ENCODE measurements at places on chromosomes 4 and X.

GRCh38 chr4:100796332-100796731, 278.5 kb upstream of the EMCN start:
- no peak for DNase-seq

- DNase-seq, result no peak
These were observed 21.5 kb downstream of the ARSJ start for GRCh38 chr4:113957956-113958355.

- no peak for DNase-seq
These were observed 12.5 kb upstream of the FAM13A start for GRCh38 chr4:89069481-89069880.

DNA sequence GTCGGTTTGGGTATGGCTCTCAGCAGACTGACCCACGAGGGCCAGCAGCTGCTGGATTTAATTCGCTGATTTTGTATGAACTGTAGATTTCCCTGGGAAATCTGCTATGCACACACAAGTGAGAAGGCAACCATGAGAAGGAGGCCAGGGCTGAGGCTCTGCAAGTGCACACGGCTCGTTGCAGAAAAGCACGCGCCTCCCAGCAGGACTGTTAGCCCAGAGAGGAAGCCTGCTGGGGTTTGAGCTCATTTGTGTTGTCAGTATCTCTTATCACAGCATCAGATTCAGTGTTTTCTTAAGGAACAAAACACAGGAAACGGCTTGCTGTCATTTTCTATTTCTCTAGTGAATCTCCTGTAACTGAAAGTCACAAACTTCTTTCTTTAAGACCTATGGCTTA, 296.2 kb upstream of the FAT1 start:
- DNase-seq, result peak; percentile 24

- DNase-seq, result no peak
These were observed 23.7 kb downstream of the DCHS2 start for GRCh38 chr4:154467886-154468285.

DNA sequence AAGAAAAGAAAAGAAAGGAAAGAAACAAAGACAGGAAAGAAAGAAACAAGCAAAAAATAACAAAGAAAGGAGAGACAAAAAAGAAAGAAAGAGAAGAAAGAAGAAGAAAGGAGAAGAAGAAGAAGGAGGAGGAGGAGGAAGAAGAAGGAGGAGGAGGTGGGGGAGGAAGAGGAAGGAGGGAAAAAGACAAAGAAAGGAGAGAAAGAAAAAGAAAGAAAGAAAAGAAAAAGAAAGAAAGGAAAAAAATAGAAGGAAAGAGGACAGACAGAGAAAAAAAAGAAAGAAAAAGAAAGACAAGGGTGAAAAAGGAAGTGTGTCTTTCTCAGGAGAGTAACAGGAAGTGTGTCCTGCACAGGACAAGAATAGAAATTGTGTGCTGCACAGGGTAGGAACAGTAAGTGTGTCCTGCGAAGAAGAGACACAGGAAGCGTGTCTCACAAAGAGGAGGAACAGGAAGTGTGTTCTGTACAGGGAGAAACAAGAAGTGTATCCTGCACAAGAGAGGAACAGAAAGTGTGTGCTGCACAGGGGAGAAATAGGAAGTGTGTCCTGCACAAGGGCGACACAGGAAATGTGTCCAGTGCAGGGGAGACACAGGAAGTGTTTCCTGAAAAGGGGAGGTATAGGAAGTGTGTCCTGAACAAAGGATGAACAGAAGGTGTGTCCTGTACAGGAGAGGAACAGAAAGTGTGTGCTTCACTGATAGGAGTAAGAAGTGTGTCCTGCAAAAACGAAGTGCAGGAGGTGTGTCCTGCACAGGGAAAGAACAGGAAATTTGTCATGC, 101.2 kb downstream of the ARSF start:
- no peak for DNase-seq

- peak; percentile 50 for DNase-seq
These were observed 1.3 kb upstream of the PCDH7 start for GRCh38 chr4:30718641-30719453.

DNA sequence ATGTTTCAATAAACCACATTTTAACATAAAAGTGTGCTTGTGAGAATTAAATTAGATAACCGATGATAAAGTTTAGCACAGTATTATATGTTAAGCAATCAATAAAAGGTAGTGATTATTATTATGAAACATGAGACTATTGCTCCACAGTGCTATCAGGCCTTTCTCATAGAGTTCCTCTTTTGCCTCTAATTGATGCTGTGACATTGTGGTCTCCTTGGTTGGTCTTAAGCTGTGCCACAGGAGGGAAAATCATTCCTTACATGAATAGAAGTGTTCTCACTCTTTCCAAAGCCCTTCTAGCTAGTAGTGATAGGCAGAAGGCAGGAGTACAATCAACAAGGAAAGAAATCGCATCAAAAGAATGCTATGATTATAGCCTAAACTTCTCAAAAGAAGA, 9.2 kb upstream of the PDHA2 start:
- no peak for DNase-seq

- DNase-seq, result no peak
These were observed 6.1 kb downstream of the SCARB2 start for GRCh38 chr4:76207549-76207948.

DNA sequence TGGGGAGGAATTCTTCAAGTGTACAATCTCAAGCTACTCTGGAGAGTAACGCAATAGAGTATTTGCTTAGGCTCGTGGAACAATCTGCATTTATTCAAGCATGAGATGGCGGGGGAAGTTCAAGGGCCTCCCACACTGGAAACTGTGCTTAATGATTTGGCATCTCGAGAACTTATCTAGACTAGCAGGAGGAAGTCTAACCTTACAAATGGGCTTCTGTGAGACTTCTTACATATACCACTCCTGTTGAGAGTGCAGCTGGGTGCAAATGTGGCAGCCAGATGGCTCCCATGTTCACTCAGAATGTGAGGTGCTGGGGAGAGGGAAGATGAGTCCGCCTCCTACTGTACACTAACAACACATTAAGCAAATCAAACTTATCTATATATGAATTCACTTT, 29.3 kb upstream of the PTPN13 start:
- no peak for DNase-seq

- no peak for DNase-seq
These were observed 196.7 kb downstream of the CFAP47 start for GRCh38 chrX:36116222-36116621.

GRCh38 chr4:20249333-20249732, 2.4 kb upstream of the SLIT2 start:
- peak; percentile 71 for DNase-seq

- no peak for DNase-seq
These were observed 31.5 kb upstream of the UNC5C start for GRCh38 chr4:95580226-95580625.

DNA sequence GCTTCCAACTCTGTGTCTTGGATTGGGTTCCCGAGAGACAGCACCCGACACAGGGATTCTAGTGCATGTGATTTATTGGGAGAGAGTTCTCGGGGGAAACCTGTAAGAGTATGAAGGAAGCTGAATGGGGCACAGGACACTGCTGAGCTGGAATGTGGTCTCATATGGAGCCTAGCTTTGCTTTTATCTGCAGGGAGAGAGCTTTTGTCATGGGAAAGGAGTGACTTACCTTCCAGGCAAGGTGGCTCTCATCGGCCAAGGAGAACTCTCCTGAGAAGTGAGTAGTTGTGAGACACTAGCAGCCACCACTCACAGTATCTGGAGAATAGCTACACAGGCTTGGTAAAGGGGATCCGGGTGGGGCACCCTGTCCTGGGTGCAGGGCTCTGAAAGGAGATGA, 124.5 kb downstream of the NHS start:
- DNase-seq, result no peak

GRCh38 chr4:174538876-174539250, 16.6 kb upstream of the HPGD start:
- DNase-seq, result no peak

DNA sequence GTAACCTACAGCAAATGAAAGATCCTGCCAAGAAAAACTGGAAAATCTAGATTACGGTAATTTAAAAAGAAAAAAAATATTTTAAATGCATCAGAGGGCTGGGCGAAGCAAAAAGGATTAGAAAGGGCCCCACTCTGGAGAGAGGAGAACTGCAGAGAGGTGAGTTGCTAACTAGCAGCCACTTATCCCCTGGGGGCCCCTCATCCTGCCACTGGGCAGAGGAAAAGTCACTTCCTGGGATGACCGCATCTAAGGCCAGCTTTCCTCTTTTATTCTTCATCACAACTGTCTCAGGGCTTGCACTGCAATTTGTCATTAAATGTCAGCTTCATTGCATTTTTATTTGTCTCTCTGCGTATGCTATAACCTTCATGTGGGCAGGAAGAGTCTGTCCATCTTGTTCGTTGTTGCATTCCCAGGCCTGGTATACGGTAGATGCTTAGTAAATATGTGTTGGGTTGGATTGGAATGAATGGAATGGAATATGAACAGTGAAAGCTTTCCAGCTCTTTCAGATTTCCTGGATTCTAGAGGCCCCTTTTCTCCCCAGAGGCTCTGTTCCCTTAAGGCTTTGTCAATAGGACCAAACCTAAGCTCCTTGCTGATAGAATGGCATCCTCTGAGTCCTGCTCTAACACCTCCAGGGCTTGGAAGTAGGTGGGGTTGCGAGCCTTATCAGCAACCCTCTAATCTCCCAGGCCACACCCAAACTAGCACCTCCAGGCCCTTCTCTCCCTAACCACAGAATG, 58.9 kb downstream of the TLR10 start:
- DNase-seq, result no peak

GRCh38 chrX:145623453-145623852, 194.2 kb upstream of the SLITRK2 start:
- DNase-seq, result peak; percentile 35

- DNase-seq, result no peak
These were observed 241.1 kb downstream of the GRXCR1 start for GRCh38 chr4:43133566-43133965.

DNA sequence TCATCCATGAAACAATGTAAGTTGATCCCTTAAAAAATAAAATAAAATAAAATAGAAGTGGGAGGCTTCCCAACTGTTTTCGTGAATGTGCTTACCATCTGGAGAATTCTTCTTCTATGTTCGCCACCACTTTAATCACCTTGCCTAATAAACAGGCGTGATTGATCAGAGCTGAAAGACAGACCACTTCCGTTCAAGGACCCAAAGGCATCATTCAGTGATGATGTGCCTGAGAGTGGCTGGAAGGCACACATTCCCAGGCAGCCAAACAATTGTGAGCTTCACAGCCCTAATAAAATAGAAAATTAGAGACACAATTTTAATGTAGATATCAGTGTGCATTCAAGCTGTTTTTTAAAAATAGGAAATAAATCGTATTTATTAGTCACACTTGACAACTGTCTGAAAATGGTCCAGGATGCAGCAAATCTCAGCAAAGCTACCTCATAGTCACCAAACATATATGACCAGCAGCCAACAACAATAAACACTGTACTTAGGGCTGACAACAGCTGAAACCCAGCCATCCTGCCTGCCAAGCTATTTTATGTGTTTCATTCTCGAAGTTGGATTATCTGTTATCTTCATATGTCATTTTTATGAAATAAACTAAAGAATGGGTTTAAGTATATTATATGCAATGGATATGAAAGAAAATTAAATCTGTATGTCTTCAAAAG, 163.2 kb upstream of the FAM9B start:
- DNase-seq, result no peak

- peak; percentile 2 for DNase-seq
These were observed 1.7 kb upstream of the TMEM271 start for GRCh38 chr4:577499-578450.

- peak; percentile 87 for DNase-seq
These were observed at the start of gene ACSL4 for GRCh38 chrX:109732807-109733612. ACSL4 (minus strand) TSS chrX:109733257; CDS start chrX:109683363, 49,894 bp downstream.

- no peak for DNase-seq
These were observed 87.6 kb upstream of the PLAC1 start for GRCh38 chrX:134745636-134746409.

GRCh38 chr4:82865592-82865991, 25.4 kb downstream of the SEC31A start:
- DNase-seq, result peak; percentile 92

- DNase-seq, result no peak
These were observed 510 bp downstream of the HMGB3 start for GRCh38 chrX:150983521-150984168.

GRCh38 chrX:16451334-16451733, 198.6 kb upstream of the S100G start:
- no peak for DNase-seq

DNA sequence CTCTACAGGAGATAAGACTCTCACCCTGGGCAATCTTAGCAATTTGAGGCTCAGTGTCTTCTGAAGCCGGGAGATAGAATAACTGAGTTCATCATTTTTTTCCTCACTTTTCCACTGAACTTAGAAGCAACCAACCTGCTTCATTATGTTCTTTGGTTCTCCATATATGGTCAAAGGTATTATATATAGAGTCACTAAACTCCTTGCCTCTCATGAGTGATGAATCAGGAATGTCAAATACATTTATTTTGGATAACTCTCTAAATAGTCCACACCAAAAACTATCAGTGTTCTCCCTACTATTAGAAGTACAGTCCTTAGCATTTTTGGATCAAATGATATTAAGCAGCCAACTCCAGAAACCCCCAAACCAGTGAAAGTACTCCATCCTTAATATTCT, 421.5 kb upstream of the EPHA5 start:
- no peak for DNase-seq

GRCh38 chr4:71232056-71232430, 106.8 kb upstream of the SLC4A4 start:
- no peak for DNase-seq

DNA sequence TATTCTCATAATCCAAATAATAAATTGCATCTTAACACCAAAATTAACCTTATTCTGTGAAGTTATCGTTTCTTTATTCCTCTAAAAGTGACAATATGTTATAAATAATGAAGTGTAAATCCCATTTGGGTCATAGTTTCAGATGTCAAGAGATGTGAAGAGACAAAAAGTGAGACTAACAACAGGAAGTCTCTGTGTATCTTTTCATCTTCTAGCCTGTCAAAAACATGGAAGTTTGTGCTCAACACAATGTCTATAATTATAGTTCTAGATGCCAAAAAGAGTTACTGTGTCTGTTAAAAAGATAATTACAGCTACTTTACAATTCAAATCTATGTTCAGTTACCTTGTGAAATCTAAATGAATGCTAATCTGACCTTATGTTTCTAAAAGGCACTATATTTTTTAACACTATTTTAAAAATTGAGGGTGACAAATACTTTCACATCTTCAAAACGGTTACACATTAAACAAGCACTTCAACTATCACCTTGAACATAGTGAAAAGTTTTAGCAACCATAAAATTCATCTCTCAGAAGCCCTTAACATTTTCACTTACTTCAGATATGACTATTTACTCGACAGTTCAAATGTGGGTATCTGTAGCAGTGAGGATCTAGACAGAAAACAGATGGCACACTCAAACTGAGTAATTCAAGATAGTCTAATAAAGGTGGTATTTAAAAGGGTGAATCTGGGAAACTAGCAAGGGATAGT, 509.8 kb downstream of the ARAP2 start:
- no peak for DNase-seq

- DNase-seq, result no peak
These were observed 2.4 kb upstream of the IRAK1 start for GRCh38 chrX:154022108-154022507.

GRCh38 chrX:125744914-125745313, 421.2 kb downstream of the DCAF12L2 start:
- no peak for DNase-seq

DNA sequence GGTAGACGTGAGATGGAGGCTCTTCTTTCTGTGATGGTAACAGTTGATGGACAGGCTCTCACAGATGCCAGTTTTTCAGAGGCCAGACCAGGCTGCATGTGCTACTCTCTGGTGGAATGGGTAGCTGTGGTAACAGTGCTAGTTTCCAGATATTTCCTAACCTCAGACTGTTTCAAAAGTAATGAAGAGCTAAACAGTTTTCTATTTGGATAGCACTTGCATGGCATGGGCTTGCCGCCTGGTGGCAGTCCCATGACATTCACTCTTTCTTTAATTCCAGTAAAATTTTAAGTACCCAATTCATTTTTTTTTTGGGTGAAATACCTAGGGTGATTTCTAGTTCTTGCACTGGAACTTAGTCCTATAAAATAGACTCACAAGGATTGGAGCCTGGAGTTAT, 220.2 kb upstream of the MAD2L1 start:
- no peak for DNase-seq
